ENCODE measurements at places on chromosomes 5 and 9. TPM values are rescaled to one million over a fixed set of nuclear protein-coding genes. Genes with fewer than 3 reads are reported as not detected.

DNA sequence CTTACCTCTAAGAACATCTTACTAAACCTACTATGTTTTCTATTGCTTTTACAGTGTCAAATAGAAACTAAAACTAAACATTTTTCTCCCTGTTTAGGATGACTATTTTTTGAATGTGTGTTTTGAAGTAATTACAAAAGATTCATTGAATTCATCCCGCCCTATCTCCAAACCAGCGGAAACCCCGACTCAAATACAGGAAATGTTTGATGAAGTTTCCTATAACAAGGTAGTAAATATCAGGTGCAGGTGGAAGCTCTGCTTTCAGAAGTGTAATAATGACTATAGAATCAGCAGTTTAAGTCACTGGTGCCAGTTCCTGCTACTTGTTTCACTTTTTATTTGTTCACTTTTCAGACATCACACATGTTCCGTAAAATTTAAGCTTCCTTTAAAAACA is 20.0 kb downstream of the ERAP2 start:
- no peak for DNase-seq

PCA3 gene
- polyA plus RNA-seq: 0.96 TPM

CCDC69 gene
- polyA plus RNA-seq: 5.3 TPM

- no peak for DNase-seq
Measured at GRCh38 chr5:11596185-11596584, 308.1 kb downstream of the CTNND2 start.

Data from left kidney (tissue), 8 donors.